ENCODE measurements at places on chromosomes 1 and 21. TPM values are rescaled to one million over a fixed set of nuclear protein-coding genes. Genes with fewer than 3 reads are reported as not detected.

The KPNA6 gene
- total RNA-seq = 68.5 TPM

The BNIPL gene
- 0.38 TPM for total RNA-seq

The DIRAS3 gene
- total RNA-seq = 9.9 TPM

The GUCA2A gene
- not detected for total RNA-seq

DNA sequence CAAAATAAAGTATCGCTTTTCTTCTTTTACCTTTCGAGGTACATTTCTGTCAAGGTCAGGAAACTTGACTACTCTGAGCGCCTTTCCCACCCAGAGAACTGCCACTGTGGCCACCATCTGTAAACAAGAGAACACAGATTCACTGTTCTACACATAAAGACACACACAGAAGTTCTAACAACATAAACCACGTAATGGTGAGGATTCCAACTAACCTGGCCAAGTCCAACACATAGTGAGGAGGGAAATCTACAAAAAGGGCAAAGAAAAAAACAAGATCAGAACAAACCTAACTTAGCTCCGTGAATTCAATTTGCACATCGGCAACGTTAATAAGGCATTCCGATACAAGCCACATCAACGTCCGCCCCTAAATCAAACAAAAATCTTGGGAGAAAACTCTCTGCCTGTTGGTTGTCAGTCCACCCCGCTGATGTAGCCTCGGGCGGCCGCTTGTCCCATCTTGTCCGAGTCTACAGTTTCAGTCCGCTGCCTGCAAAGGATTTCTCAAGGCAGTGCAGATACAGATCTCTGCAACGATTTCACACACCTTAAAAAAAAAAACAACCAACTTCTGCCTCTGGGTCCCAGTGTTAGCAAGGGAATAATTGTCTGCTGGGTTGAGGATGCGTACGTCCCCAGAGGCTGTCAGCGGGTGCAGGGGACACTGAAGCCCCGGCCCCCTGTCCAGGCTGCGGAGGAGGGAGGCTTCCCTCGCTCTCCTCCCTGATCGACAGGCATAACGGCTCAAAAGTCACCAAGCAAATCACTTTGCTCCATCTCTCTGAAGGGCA is 1.0 kb downstream of the SLC35D1 start:
- H3K36me3 ChIP-seq = peaks cover 31% of the 10 kb centered on the region
- peak; percentile 35 for DNase-seq
- peaks cover 27% of the 10 kb centered on the region for H3K4me1 ChIP-seq
- H3K27me3 ChIP-seq = no peaks in the 10 kb centered on the region
- H3K4me3 ChIP-seq = peak overlapping the region; percentile 87
- peak overlapping the region; percentile 97 for H3K27ac ChIP-seq

- H3K27me3 ChIP-seq = no peaks in the 10 kb centered on the region
- no peaks in the 10 kb centered on the region for H3K4me1 ChIP-seq
- DNase-seq = no peak
Measured at GRCh38 chr21:44199448-44199847, 41.3 kb downstream of the ICOSLG start.

DNA sequence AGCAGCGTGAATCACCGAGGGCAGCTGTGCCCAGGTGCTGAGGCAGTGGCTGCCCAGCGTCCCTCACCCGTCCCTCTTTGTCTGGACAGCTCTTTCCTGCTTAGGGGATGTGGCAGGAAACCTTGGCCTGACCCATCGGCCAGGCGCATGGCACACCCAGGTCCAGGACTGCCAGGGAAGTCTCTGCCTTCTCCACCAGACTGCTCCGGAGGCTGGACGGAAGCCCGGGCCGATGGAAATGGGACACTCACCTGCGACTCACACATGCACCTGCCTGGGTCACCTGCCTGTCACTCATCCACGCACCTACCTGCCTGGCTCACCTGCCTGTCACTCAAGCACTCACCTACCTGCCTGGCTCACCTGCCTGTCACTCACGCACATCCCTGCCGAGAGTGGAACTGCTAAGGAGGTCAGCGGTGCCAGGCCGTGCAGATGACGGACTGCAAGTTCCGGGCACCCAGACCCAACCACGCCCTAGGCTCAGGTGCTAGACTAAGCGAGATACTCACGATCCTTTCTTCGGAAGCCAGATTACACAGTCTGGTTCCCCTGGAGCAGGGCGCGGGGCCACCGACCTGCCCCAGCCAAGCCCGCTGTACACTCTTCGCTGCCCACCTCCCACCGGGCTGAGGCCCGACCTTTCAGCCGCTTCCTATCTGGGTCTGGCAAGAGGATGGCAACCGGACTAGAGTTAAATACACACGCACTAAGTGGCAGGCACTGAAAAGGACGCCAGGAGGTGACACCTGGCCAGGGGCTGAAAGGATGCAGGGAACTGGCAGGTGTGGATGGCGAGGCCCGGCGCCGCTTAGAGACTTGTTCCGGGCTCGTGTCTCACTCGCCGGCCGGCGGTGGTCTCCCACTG is 1.1 kb downstream of the UBE2J2 start:
- peak overlapping the region; percentile 72 for H3K4me3 ChIP-seq
- no peak for DNase-seq
- H3K36me3 ChIP-seq = no peaks in the 10 kb centered on the region
- no peaks in the 10 kb centered on the region for H3K27me3 ChIP-seq

DNA sequence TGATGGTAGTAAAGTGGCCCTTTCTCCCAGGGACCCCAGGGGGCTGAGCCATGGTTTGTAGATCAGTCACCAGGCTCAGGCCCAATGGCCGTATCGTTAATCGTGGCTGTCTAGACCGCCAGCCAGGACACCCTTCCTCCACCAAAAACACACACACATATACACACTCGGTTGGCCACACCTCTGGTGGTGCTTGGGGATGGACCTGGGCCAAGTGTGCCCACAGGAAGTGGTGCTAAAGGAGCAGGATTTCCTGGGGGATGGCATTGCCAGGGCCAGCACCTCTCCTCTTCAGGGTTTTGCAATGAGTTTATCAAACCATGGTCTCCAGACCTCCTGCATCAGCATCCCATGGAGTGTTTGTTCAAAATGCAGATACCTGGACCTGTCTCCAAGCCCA is 36.2 kb downstream of the CITED4 start:
- H3K27me3 ChIP-seq = no peaks in the 10 kb centered on the region
- H3K36me3 ChIP-seq = no peaks in the 10 kb centered on the region
- H3K4me1 ChIP-seq = peaks cover 7% of the 10 kb centered on the region
- no peak overlapping the region for H3K27ac ChIP-seq
- no peak overlapping the region for H3K4me3 ChIP-seq

DNA sequence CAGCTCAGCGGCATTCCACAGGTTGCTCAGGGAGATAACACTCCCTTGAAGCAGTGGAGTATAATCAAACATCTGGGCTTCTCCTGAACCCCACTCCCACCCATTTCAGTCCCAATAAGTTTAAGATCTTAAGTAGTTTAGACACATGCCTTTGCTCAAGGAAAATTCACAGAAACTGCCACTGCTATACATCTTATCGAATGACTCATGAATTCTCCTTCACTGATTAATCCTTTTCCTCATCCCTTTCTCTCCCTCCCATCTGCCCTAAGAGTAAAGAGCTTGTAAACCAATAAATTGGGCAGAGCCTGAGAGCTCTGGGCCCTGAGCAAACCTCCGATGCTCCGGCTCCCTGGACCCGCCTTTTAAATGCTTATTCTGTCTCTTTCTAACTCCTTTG is 10.2 kb downstream of the VN1R5 start:
- H3K4me1 ChIP-seq = no peaks in the 10 kb centered on the region
- H3K36me3 ChIP-seq = no peaks in the 10 kb centered on the region
- DNase-seq = no peak
- no peaks in the 10 kb centered on the region for H3K27me3 ChIP-seq
- H3K27ac ChIP-seq = no peak overlapping the region

DNA sequence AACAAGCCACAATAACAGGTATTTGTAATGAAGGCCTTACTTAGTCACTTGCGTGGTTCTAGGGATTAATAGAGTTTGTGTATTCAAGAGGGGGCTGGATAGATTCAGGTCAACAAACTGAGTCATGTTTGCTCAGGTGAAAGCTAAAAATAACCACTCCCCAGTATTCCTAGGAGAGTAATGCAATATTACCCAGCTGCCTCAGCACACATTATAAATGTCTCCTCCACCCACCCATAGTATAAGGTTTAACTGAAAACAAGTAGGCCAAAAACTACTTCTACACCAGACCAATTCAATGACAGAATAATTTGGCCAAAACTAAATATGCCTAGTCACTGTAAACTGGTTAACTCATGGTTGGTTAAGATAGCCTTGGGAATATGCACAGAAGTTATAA is 34.4 kb downstream of the WLS start:
- no peaks in the 10 kb centered on the region for H3K27me3 ChIP-seq
- H3K27ac ChIP-seq = peak overlapping the region; percentile 27
- no peak overlapping the region for H3K4me3 ChIP-seq
- peaks cover 6% of the 10 kb centered on the region for H3K4me1 ChIP-seq

GRCh38 chr1:232951180-232951579 is 769 bp downstream of the NTPCR start:
- no peak for DNase-seq
- H3K27me3 ChIP-seq = no peaks in the 10 kb centered on the region
- peaks cover 30% of the 10 kb centered on the region for H3K4me1 ChIP-seq
- H3K27ac ChIP-seq = peak overlapping the region; percentile 87
- peak overlapping the region; percentile 94 for H3K4me3 ChIP-seq
- H3K36me3 ChIP-seq = peaks cover 6% of the 10 kb centered on the region

- no peaks in the 10 kb centered on the region for H3K4me1 ChIP-seq
- no peaks in the 10 kb centered on the region for H3K36me3 ChIP-seq
- H3K4me3 ChIP-seq = no peak overlapping the region
- no peak overlapping the region for H3K27ac ChIP-seq
- no peak for DNase-seq
Measured at GRCh38 chr1:107152395-107152794, 11.6 kb downstream of the NTNG1 start.

GRCh38 chr1:69913977-69914376 is 291.4 kb downstream of the LRRC40 start:
- no peaks in the 10 kb centered on the region for H3K36me3 ChIP-seq
- no peak overlapping the region for H3K27ac ChIP-seq

- H3K4me1 ChIP-seq = peaks cover 45% of the 10 kb centered on the region
- no peak overlapping the region for H3K4me3 ChIP-seq
- H3K36me3 ChIP-seq = peaks cover 19% of the 10 kb centered on the region
- peak overlapping the region; percentile 87 for H3K27ac ChIP-seq
- peak; percentile 48 for DNase-seq
Measured at GRCh38 chr1:15951341-15952153, 24.4 kb downstream of the ZBTB17 start.

- peaks cover 8% of the 10 kb centered on the region for H3K4me1 ChIP-seq
- no peak overlapping the region for H3K27ac ChIP-seq
- no peaks in the 10 kb centered on the region for H3K27me3 ChIP-seq
- H3K36me3 ChIP-seq = no peaks in the 10 kb centered on the region
- no peak overlapping the region for H3K4me3 ChIP-seq
Measured at GRCh38 chr21:43644071-43644470, 15.2 kb downstream of the HSF2BP start.

- peaks cover 19% of the 10 kb centered on the region for H3K27me3 ChIP-seq
- H3K27ac ChIP-seq = no peak overlapping the region
- no peak overlapping the region for H3K4me3 ChIP-seq
- no peaks in the 10 kb centered on the region for H3K36me3 ChIP-seq
- no peaks in the 10 kb centered on the region for H3K4me1 ChIP-seq
Measured at GRCh38 chr1:22545141-22545540, 18.1 kb upstream of the EPHA8 start.
